ENCODE measurements at places on chromosomes 5 and 9.
A peak's percentile ranks its signal among the peaks of the same experiment; 100 is the strongest.

GRCh38 chr9:128139621-128140020 lies 9.6 kb upstream of the LCN2 start:
- DNase-seq = no peak

DNA sequence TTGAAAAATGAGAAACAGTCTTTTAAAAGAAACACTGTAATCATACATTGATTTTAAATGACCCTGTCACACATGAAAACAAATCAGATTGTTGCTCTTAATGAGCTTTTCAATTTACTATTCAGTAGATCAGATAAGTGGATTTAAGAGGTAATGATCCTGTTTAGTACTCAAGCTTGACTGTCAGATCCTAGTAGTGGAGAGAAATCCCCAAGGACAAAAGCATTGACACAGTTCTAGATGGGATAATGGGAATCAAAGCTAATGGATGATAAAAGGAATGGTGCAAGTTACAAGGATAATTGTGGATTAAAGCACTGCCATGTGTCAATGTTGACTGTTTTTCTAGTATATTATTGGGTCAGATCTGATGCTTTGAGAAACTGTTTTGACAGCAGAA lies 142.3 kb upstream of the TLX3 start:
- DNase-seq = no peak

- no peak for DNase-seq
Observed at GRCh38 chr9:87405677-87406542, 91.8 kb upstream of the DAPK1 start.

GRCh38 chr5:112869948-112870347 lies 8.9 kb downstream of the SRP19 start:
- DNase-seq = no peak

DNA sequence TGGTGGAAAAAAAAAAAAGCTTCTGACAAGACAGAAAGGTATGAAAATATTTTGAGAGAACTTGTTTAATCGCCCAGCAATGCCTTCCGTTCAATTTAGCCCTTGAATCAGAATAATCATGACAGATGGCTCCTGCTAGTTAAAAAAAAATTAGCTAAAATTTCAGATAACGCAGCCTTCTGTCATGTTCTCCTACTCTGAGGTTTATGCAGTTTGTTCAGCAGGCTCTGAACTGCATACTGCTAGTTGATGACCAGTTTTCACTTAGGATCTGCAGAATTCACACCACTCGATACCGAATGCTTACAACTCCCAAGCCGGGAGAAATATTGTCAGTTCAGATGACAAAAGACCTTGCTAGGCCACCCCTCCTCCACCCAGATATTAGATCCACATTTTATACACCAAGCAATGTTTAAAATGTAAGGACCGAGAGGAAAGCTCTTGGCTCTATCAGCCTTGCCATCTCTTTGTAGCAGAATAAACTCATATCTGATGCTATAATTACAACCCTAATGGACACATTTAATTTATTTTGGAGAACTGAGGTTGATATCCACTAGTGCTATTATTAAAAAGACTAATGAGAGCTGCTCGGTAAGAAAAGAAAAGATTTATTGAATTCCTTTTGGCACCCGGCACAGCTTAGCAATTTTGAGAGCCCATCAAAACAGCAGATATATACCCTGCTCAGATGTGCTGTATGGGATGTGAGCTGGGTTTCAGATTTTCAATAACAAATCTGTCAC lies 322.8 kb downstream of the GLIS3 start:
- DNase-seq = peak; percentile 99

DNA sequence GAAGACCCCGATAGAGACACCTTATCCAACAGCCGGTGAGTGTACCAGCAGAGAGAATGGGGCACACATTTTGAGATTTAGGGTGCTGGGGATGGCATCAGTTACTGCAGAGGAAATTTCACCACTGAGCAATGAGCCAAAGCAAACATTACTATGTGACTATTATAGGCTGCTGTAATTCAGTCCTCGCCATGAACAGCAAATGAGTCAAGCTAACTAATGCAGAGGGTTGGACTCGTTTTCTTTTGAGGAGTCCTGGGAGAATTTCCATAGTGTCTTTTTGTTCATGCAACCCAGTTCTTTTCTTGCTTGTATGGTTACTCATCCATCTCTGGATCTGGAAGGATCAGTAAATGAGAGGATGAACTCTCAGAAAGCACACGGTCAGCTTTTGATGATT lies 323.8 kb downstream of the PSAT1 start:
- DNase-seq = no peak

GRCh38 chr5:63125392-63125791 lies 546.8 kb downstream of the LRRC70 start:
- DNase-seq = no peak

GRCh38 chr5:91162534-91163381 lies 220.4 kb downstream of the ARRDC3 start:
- no peak for DNase-seq

DNA sequence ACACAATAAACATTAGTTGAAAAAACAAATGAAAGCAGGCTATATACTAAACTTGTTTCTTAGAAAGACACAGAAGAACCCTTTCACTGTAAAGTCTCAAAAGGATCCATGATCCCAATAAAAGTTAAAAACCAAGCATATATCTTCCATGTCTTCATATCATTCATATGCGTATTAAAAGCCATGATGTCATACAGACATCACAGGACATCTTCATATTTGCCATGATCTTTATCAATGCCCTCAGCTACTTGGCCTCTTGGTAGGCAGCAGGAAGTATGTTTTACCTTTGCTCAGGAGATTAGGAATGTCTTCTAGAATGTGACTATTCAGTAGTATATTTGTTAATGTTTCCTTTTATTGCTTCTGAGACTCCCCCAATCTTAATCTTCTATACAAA lies 16.8 kb downstream of the AP3B1 start:
- DNase-seq = no peak

GRCh38 chr9:88481933-88482332 lies 53.0 kb upstream of the NXNL2 start:
- DNase-seq = no peak

DNA sequence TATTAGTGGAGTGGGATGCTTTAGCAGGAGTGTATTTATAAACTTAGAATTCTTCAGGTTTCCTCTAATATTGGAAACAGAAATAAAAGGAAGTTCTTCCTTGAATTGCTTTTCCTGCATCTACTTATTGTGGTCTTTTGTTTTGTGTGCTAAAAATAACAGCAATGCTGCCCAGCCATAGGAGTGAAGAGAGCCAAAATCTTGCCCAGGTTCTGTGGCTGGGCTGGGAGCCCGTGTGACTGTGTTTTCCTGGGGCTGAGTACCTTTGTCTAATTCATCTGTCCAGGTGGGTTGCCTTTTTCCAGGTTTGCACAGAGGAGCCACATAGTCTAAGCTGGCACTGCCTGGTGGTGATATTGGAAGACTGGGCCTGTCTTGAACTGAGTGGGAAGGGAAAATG lies 179.7 kb upstream of the ADAMTSL1 start:
- no peak for DNase-seq

- DNase-seq = no peak
Observed at GRCh38 chr9:135588371-135588770, 26.8 kb downstream of the PAEP start.

DNA sequence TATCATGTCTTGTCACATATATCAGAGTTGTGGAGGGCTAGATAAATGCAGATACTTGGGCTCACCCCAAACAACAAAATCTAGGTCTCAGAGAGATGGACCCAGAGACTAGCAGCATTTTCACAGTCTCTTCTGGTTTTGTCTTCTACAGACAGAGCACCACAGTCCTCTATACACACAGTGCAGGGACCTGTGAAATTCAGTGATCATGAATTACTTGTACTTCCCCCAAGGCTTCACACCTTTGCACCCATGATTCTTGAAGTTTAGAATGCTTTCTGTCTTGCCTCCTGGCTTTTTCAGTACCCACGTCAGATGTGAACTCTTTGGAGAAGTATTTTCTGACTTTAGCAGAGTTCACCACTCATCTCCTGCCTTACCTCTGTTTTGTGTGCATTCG lies 371.5 kb upstream of the PRR16 start:
- DNase-seq = no peak

GRCh38 chr5:125083981-125084380 lies 337.5 kb upstream of the ZNF608 start:
- no peak for DNase-seq

GRCh38 chr5:10552183-10553143 lies 11.4 kb upstream of the ANKRD33B start:
- no peak for DNase-seq

DNA sequence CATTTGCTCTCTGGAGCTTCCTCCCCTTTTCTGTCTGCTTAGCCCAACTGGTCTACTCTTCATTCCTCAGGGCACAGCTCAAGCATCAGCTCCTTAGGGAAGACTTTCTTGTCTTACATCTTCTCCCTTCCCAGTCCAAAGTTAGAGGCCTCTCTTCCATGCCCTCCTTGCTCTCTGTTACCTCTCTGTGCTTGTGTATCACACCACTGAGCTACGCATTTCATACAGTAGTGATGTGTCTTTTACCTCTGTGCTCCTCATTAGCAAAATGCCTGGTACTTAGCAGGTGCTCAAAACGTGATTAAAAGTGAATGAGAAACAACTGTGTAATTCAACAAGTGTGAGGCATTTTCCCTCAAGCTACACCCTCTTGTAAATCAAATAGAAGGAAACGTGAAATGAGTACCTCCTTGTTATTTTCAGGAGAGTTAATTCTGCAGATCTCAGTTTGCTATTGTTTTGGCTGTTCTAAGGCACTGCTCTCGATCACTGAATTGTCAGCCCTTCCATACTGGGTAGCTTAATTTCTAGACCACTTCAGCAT lies 39.0 kb downstream of the ERAP1 start:
- DNase-seq = no peak

DNA sequence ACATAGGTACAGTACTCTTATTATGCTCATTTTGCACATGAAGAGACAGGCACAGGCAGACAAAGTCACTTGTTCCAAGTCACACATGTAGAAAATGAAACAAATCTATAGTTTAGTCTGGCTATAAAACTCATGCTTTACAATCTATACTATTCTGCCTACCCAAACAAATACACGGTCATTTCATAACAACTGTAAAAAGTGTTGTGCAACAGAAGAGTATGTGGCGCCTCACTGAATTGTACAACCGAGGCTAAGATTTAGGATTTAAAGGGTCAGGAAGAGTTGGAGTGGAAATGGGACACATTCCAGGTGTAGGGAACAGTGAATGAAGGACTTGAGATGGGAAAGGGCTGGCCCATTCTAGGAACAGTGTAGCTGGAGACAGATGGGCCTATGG lies 82.9 kb upstream of the TRIO start:
- no peak for DNase-seq

- no peak for DNase-seq
Observed at GRCh38 chr9:137276473-137277328, 825 bp upstream of the TOR4A start.

GRCh38 chr5:43676083-43676840 lies 73.3 kb downstream of the NNT start:
- DNase-seq = no peak

DNA sequence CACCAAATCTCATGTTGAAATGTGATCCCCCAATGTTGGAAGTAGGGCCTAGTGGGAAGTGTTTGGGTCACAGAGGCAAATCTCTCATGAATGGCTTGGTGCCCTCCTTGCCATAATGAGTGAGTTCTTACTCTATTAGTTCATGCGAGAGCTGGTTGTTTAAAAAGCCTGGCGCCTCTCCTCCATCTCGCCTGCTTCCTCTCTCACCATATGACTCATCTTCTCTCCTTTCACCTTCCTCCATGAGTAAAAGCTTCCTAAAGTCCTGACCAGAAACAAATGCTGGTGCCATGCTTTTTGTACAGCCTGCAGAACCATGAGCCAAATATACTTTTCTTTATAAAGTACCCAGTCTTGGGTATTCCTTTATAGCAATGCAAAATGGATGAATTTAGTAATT lies 20.9 kb upstream of the ARHGAP26 start:
- DNase-seq = no peak

DNA sequence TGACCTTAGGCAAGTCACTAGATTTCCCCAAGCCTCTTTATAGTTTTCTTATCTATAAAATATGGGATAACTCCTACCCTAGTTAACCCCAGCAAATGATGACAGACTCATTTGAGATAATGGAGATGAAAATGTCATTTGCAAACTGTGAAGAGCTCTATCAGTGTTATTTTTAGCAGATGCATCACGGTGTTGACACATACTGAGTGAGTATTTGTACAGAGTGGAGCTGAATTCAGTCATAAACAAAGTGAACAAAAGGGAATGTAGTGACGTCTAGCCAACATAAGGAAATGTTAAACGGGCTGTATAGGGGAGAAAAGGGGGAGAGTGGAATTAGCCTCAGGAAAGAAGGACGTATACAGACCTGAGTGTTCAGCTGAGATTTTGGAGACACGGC lies 75.9 kb downstream of the NMUR2 start:
- DNase-seq = no peak

- DNase-seq = no peak
Observed at GRCh38 chr9:91776409-91777291, 173.4 kb downstream of the ROR2 start.

GRCh38 chr5:61534481-61535267 lies 202.6 kb downstream of the ZSWIM6 start:
- DNase-seq = no peak

GRCh38 chr9:93464395-93464794 lies 11.0 kb upstream of the FAM120AOS start:
- DNase-seq = no peak

DNA sequence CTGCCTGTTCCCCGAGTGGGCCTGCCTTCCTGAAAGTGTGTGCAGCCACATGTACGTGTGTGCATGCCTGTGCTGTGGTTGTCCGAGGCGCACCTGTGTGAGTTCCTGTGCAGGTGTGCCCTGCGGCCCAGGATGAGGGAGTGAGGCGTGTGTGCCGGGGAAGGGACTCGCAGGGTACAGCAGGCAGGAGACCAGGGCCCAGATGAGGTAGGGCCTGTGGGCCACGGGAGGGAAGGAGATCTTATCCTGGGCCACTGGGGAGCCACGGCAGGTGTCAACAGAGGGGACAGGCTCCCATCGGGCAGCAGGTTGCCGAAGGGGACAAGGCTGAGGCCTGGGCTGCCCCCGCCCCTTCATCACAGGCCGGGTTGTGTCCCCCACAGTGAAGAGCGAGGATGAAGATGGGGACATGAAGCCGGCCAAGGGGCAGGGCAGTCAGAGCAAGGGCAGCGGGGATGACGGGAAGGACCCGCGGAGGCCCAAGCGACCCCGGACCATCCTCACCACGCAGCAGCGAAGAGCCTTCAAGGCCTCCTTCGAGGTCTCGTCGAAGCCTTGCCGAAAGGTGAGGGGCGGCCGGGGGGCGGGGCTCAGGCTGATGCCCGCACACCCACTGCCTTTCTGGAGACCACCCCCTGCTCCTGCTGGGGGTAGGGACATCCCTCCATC lies 79.2 kb downstream of the LMX1B start:
- DNase-seq = no peak

DNA sequence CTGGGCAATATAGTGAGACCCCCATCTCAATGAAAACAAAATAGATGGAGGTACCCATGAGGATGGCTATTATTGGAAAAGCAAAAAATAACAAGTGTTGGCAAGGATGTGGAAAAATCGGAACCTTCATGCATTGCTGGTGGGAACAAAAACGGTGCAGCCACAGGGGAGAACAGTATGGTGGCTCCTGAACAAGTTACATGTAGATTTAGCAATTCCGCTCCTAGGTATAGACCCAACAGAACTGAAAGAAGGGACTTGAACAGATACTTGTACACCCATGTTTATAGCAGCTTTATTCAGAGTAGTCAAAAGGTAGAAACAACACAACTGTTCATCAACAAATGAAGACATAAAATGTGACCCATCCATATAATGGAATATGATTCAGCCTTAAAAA lies 43.0 kb downstream of the NTNG2 start:
- DNase-seq = no peak

All from NCI-H1694 treated with DMSO at 0.1 percent for 48 hours (cell line).